ENCODE measurements at places on chromosomes 3 and 15. TPM values are rescaled to one million over a fixed set of nuclear protein-coding genes. Genes with fewer than 3 reads are reported as not detected.

DUOXA2 gene
- polyA plus RNA-seq = not detected

RTP3 gene
- polyA plus RNA-seq = not detected

FHIT gene
- 24.9 TPM for polyA plus RNA-seq

SLC7A14 gene
- polyA plus RNA-seq = 1.6 TPM

GRM2 gene
- 0.69 TPM for polyA plus RNA-seq

PRSS50 gene
- polyA plus RNA-seq = 2.0 TPM

IQCF2 gene
- not detected for polyA plus RNA-seq

SLITRK3 gene
- 0.51 TPM for polyA plus RNA-seq

SNAPC5 gene
- 42.9 TPM for polyA plus RNA-seq

ALDH1L1 gene
- 33.1 TPM for polyA plus RNA-seq

PYGO1 gene
- polyA plus RNA-seq = 16.5 TPM

CPNE9 gene
- polyA plus RNA-seq = 0.14 TPM

REC114 gene
- polyA plus RNA-seq = not detected

FETUB gene
- polyA plus RNA-seq = not detected

APOD gene
- 5.7 TPM for polyA plus RNA-seq

RBMS3 gene
- 12.5 TPM for polyA plus RNA-seq

TMC3 gene
- polyA plus RNA-seq = 0.10 TPM

ZNF660 gene
- polyA plus RNA-seq = 9.7 TPM

ZWILCH gene
- 21.2 TPM for polyA plus RNA-seq

TMEM207 gene
- 22.3 TPM for polyA plus RNA-seq

MNS1 gene
- 39.5 TPM for polyA plus RNA-seq

CYP1A2 gene
- 0.18 TPM for polyA plus RNA-seq

HRG gene
- polyA plus RNA-seq = 2.8 TPM

KBTBD13 gene
- polyA plus RNA-seq = 0.06 TPM

DPPA2 gene
- 1.4 TPM for polyA plus RNA-seq

PP2D1 gene
- 0.40 TPM for polyA plus RNA-seq

TXNRD3 gene
- polyA plus RNA-seq = 17.7 TPM

All from right renal cortex interstitium (tissue), 3 donors.